ENCODE measurements at places on chromosomes 2 and 18. TPM values are rescaled to one million over a fixed set of nuclear protein-coding genes. Genes with fewer than 3 reads are reported as not detected.

DNA sequence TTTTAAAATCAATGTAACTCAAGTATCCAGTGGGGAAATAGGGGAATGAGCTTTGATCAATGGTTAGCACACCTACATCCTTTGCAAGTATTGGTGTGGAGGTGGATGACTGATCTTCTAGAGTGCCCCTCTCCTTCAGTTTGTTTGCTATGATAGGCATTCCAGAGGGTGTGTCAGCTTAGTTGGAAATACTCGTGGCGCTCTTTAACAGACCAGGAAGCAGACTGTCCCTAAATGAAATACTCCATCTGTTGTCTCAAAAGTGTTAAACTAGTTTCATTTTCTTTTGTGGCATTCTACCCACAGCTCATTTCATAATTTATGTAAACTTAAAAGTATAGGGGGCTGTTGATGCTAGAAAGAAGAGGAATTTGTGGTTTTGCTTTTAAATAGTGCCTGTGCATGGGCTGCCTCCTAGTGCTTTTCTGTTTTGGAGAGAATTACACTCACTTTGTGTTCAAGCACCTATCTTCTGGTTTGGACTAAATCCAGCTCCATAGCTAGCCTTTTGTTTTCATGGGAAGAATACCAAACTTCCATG, 66.2 kb downstream of the STAT1 start:
- no peak for DNase-seq

Gene ANKRD30BL
- total RNA-seq, result 0.29 TPM

Gene ALPI
- not detected for total RNA-seq

DNA sequence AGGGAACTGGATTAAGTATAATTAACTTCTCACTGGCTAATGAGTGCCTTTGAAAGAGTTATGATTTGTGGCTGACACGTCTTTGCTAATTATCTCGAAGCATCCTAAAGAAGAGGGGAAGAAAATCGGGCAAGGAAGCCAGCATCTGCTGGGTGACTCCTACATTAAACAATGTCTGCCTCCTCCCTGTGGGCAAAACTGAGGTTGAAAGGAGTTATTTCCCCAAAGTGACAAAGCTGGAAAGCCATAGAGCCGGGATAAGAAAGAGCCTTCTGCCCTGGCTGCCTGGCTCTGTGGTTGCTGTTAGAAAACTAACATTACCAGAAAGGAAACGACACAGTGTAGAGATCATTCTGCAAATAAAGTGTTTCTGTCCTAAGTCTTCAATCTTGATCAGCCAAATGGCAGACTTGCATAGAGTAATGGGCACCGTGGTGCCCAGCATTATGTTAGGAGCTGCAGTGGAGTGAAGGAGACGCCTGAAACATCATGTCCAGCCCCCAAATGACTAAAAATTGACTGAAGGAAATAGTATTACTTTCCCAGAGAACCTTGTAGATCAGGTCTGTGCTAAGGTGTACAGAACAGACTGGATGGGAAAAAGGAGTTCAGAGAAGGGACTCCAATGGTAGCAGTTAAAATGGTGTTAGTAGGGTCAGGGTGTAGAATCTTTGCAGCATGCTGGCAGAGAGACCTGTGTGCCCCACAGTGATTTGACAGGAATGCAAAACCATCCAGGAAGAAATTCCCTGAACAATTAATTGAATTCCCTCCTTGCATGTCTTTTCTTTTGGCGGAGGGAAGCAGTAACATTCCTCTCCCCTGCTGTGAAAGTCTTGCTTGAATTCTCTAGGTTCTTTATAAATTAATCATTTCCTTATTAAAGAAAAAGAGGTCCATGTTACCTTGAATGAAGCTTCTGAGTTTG, 44.4 kb downstream of the ALPK2 start:
- DNase-seq, result peak; percentile 38

GRCh38 chr18:34018336-34018735, 206.4 kb downstream of the NOL4 start:
- DNase-seq, result no peak

- DNase-seq, result no peak
Observed at GRCh38 chr2:196827356-196827755, 18.2 kb upstream of the C2orf66 start.

GRCh38 chr2:11203480-11203879, 48.2 kb downstream of the SLC66A3 start:
- DNase-seq, result peak; percentile 84

DNA sequence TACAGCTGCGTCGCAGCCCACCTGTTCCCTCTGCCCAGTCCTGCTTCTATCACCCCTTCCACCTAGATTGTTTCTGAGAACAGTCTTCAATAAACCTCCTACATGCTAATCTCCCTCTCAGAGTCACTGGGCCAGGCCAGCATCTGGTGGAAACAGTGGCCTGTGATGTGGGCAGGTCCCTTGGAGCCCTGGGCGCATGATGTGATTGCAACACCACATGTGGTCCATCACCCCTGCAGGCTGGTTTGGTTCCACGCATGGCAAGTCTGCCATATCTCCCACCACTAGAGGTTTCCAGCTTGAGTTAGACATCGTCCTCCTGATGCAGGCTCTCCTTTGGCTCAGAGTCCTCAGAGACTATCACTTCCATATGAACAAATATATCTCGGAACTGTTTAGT, 83.5 kb downstream of the PRKCE start:
- no peak for DNase-seq

DNA sequence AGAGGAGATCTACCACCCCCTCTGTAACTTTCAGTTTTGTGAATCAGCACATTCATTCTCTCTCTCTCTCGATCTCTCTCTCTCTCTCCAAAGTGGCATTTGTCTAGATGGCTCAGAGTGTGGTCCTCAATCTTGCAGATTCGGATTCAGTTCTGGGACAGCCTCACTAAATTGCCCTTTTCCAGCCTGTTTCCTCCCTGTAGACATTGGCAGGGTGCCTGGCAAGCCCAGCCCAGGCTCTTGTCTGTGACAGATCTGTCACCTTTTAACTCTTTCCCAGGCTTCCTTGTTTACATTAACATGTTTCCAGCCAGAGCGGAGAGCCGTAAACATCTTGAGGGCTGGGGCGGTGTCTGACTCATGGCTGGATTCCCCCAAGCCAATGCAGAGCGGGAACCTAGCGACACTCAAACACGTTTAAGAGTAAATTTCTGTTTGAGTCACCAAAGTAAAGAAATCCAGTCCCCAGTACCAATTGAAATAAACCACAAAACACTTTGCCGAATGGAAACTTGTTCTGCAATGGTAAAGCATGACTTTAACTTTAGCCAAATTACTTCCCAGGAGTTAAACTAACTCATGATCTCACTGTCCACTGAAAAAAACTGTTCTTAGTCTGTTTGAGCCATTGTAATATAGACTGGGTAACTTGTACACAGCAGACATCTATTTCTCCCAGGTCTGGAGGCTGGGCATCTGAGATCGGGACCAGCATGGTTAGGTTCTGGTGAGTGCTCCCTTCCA, 6.6 kb upstream of the CYP27C1 start:
- DNase-seq, result peak; percentile 89

DNA sequence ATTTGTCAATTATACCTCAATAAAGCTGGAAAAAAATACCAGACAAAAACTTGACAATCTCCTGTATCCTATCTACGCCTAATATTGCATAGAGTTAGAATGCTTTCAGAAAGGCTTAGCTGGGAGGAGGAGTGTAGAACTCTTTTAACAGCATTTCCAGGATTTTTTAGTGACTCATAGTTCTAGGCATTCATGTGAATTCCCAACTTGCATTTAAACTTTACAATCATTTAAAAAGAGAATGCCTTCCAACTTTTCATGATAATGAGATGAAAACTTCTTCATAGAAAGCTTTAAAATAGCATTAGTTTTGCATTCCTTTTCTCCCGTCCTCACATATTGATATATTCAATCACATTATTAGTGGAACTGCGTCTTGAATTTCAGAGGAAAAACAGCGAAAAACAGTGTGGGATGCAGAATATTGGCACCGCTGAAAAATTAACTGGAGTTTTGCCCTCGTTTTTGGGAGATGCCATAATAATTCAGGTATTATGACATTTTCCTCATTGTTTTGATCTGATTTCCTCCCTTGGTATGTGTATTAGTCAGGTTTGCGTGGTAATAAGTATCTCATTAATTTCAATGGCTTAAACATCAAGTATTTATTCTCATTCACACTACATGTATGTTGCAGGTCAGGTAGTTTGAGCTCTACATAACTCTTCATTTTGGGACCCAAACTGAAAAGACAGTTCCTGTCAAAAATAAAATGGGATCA, 293.2 kb upstream of the FIGN start:
- DNase-seq, result no peak

Gene SERPINB12
- not detected for total RNA-seq

DNA sequence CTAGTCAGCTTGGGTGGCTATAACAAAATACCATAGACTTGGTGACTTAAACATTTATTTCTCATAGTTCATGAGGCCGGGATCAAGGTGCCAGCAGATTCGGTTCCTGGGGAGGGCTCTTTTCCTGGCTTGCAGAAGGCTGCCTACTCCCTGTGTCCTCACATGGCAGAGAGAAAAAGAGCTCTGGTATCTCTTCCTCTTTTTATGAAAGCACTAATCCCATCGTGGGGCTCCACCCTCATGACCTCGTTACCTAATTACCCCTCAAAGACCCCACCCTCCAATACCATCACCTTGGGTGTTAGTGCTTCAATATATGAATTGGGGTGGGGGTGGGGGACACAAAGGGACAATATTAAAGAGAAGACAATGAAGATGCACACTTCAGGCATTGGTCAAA, 67.1 kb upstream of the CCBE1 start:
- DNase-seq, result no peak

Data from osteoblast (primary cell).